ENCODE measurements at places on chromosomes 7 and 10.

GRCh38 chr10:75367021-75367487 lies 34.5 kb downstream of the ZNF503 start:
- no peak for DNase-seq

DNA sequence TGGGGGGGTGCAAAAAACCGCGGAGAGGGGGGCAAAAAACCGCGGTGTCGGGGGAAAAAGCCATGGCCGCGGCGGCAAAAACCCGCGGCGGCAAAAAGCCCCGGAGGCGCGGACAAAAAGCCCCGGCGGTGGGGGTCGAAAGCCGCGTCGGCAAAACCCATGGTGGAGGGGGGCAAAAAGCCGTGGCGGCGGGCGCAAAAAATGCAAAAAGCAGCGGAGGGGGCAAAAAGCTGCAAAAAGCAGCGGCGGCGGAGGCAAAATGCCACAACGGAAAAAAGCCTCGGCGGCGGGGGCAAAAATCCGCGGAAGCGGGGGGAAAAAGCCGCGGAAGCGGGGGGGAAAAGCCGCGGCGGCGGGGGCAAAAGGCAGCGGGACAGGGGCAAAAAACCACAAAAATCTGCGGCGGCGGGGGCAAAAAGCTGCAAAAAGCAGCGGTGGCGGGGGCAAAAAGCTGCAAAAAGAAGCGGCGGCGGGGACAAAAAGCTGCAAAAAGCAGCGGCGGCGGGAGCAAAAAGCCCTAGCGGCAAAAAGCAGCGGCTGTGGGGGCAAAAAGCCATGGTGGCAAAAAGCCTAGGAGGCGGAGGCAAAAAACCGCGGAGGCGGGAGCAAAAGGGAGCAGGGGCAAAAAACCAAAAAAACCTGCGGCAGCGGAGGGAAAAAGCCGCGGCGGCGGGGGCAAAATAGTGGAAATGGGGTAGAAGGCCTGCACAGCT lies 418.9 kb downstream of the ZNF716 start:
- peak; percentile 6 for DNase-seq

GRCh38 chr7:76296743-76297740 lies 5.4 kb upstream of the HSPB1 start:
- no peak for DNase-seq

DNA sequence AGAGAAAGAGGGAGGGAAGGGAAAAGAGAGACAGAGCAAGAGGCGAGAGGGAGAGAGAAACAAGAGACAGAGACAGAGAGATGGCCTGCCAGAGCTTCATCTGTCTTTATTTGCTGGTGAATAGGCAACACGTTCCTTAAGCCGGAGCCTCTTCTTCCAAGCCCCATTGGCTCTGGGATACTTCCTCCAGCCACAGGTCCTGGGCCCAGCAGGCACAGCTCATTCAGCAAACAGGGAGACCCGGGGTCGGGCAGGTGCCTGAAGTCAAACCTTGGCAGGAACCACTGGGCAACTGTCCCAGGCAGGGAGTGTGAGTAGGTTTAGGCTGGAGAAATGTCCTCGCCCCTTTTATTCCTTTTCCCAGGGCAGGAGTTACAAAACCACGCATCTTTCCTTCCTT lies 68.2 kb downstream of the MYL10 start:
- no peak for DNase-seq

- no peak for DNase-seq
Measured at GRCh38 chr7:142025896-142026295, 30.2 kb downstream of the MGAM start.

- no peak for DNase-seq
Measured at GRCh38 chr10:9038146-9038714, 983.7 kb downstream of the GATA3 start.

- DNase-seq, result no peak
Measured at GRCh38 chr7:93196336-93196735, 29.9 kb downstream of the HEPACAM2 start.

- DNase-seq, result no peak
Measured at GRCh38 chr10:49325131-49325915, 26.4 kb downstream of the C10orf71 start.

DNA sequence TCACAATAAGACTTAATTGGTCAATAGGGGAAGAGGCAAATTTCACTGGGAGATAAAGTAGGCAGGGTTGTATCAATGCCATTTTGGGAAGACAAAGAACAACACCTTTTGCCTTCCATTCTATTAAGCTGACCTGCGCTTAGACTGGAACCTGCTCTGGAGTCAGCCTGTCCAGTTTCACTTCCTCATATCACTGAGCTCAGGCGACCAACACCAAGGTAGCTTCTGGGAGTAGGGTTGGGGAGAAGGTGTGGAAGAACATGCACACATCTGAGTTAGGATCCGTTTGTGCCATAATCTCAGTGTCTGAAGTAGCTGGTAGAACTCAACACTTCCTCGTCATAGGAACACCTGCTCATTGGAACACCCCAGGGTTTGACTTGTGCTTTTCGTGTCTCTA lies 527.4 kb upstream of the IGFBP3 start:
- no peak for DNase-seq

DNA sequence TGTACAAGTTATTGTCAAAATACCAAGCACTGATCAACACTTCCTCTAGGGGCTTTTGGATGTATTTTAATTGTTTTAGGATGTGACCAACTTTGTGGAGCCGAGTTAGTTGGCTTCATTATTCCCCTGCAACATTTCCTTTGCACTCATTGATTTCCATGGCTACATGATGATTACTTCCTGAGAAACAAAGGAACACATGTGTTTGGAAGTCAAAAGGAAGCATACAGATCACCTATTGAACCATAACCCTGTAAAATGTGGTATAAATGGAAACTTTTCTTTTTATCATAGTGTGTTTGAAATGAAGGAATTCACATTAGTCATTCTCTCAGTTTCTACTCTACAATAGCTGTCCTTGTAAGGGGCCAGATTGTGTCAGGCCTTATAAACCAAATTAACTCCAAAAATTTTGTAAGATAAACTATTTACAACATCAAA lies 32.2 kb upstream of the EXOC6 start:
- DNase-seq, result no peak

DNA sequence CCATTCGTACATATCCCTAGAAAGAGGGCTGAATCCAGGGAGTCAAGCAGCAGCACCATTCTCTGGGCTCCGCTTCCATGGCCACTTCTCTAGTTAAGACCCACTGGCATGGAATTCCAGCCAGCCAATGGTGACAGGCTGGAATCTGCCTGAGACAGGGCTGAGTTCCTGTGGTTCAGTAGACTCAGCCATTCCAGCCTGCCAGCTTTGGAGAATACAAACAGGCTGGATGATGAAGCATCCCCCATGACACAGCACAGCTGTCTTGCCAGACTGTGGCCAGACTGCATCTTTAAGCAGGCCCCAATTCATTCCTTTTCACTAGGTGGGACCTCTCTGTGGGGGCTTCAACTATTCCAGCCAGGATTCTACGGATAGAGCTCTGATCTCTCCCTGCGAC lies 329.6 kb downstream of the XPNPEP1 start:
- no peak for DNase-seq

GRCh38 chr10:10758306-10758705 lies 259.4 kb upstream of the CELF2 start:
- peak; percentile 63 for DNase-seq

DNA sequence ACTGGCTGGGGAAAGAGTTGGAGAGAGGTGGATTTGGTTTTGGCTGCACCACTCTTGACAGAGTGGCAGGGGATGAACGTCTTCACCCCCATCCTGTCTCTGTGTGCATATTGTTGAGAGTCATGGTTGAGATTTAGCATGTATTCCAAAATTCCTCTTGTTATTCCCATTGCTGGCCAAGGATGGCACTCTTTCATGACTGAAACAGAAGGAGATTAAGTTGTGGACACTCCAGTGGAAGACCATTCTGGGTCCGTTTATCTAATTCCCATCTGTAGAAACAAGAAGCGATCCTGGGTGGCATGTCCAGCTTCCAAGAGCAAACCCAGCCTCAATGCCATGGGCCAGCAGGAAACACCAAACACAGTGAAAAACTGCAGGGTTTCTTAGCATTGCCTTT lies 469.0 kb upstream of the IGFBP3 start:
- DNase-seq, result no peak

- no peak for DNase-seq
Measured at GRCh38 chr7:151197932-151198331, 10.9 kb upstream of the ASB10 start.

- no peak for DNase-seq
Measured at GRCh38 chr10:71649631-71650030, 69.9 kb downstream of the C10orf105 start.

DNA sequence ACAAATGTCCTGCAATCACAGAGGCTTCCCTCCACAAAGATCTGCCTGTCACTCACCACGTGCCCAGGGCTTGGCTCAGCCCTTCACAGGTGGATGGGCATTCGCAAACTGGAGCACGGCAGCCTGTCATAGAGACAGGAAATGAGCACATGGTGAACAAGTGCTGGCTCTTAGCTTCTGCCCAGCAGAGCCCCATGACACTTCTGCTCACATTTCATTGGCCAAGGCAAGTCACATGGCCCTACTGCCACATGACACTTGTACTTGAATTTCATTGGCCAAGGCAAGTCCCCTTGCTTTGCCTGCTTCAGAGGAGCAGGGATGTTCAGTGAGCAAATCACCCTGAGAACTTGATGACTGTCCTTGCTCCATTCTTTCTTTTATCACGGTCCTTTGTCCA lies 110.8 kb upstream of the PPP2R2D start:
- no peak for DNase-seq

- no peak for DNase-seq
Measured at GRCh38 chr7:10940704-10941355, 32.8 kb upstream of the PHF14 start.

DNA sequence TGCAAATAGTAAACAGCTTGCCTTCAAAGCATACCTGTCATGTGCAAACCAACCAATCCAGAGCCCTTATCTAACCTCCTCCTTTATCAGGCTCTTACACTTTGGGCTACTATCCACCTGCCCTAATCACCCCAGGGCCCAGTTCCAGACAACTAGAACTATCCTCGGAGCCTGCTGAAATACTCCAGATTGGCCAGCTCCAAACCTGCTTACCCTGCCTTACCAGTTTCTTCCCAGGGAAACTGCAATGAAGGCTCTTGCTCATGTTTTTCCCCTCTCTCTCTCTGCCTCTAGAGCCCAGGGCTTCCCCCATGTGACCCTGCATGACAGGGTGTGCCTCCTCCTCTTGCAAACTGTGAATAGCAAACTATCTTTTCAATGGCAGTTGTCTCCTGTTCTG lies 81.4 kb upstream of the CAPZA2 start:
- no peak for DNase-seq

GRCh38 chr7:106598663-106599342 lies 62.2 kb downstream of the CCDC71L start:
- DNase-seq, result peak; percentile 53

- no peak for DNase-seq
Measured at GRCh38 chr10:83954193-83954799, 185.0 kb upstream of the GHITM start.

GRCh38 chr10:50503661-50504320 lies 120.0 kb downstream of the SGMS1 start:
- no peak for DNase-seq

GRCh38 chr7:104299777-104300176 lies 28.6 kb upstream of the LHFPL3 start:
- no peak for DNase-seq

GRCh38 chr7:17946591-17946990 lies 6.3 kb upstream of the SNX13 start:
- DNase-seq, result no peak

- DNase-seq, result no peak
Measured at GRCh38 chr7:23338863-23339262, 39.7 kb downstream of the MALSU1 start.

DNA sequence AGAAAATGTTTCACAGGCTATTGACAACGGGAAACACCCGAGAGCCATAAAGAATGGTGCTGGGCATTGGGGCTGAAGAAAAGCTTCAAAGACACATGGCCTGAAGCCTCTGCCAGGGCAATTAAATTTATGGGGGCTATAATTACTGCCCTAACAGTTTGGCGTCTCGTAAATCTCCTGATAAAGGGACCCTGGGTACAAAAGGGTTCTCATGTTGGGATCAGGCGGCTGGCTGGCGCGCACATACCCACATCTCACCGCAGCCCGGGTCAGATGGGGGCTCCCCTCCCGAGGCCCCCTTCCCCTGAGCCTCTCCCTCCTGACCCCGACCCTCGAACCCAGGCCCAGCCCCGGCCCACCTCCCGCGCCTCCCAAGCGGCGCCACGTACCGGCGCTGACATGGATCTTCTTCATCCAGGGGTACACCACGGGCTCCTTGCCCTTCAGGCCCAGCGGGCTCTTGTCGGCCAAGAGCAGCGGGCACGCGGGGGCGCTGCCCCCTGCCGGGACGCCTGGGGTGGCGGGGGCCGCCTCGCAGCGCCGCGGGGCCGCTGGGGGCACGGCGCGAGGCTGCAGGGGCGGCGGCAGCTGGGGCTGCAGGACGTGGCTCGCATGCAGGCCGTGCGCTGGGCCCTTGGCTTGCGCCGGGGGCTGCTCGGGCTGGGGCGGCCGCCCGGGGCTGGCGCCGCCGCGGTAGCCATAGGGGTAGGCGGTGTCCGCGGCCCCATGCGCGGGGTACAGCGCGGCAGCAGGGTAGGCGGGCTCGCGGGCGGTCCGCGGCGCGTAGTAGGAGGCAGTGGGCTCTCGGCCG lies 623 bp downstream of the HOXA4 start:
- peak; percentile 51 for DNase-seq

- DNase-seq, result peak; percentile 78
Measured at GRCh38 chr10:93816123-93816747, 58.5 kb downstream of the LGI1 start.

DNA sequence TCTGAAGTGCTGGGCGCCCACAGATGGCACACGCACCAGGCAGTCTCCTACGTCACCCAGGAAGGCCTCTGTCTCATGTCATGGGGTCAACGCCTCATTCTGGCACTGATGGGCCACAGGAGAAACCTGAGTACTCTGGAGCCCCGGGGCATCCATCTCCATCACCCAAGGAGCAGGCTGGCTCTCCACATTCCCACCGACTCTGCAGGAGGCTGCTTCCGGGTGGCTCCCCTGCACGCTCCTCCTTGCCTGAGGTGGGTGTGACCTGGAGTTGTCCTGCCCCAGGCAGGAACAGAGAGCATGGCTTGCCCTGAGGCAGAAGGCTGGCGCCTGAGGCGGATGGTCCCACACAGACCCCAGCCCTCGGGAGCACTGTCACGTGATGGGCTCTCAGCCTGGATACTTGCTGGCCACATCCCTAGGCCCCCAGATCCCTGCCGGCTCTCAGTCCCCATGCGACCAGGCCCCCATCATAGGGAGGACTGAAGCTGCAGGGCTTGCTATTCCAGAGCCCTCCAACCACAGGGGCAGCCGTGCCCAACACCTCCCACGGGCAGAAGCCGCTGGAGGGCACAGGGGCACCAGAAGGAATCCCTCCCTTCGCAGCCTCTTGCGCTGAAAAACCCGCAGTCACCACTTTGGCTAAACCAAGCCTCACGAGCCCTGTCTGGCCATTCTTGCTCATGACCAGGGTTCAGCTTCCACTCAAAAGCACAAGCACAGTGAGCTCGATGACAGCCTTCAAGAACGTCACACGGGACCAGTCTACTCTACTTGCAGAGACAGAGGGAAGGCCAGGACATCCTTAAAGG lies 80.7 kb downstream of the MAD1L1 start:
- no peak for DNase-seq

- no peak for DNase-seq
Measured at GRCh38 chr10:102537367-102537766, 33.6 kb downstream of the SUFU start.

DNA sequence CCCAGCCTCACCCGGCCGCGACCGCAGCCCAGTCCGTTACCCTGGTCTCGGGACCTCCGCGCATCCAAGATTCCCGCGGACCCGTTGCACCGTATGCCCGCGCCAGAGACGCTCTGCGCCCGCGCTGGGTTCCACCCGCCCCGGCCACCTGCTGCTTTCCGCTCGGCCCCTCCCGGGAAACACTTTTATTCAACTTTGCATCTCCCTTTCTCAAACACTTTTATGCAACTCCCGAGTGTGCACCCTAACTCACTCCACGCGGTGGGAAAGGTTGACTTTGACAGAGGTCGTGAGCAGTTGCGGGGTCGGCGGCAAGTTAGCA lies at the start of gene ODAD2:
Gene ODAD2 (minus strand): TSS at position 126 of the 322 bp plus-strand sequence. CDS start 3,937 bp downstream, outside the sequence.
- no peak for DNase-seq

Data from femur (tissue), 1 donor.